Activated CD4-positive, CD25-positive, alpha-beta regulatory T cell treated with anti-CD3 and anti-CD28 coated beads, Interleukin-2, amount 50 U/mL, for 16 hours (primary cell): ENCODE measurements at places on chromosomes 12 and 14.

- DNase-seq = no peak
These were observed 612 bp downstream of the VPS37B start for GRCh38 chr12:122895320-122895703.

GRCh38 chr12:107320929-107321631, 227.7 kb upstream of the CRY1 start:
- no peak for DNase-seq

DNA sequence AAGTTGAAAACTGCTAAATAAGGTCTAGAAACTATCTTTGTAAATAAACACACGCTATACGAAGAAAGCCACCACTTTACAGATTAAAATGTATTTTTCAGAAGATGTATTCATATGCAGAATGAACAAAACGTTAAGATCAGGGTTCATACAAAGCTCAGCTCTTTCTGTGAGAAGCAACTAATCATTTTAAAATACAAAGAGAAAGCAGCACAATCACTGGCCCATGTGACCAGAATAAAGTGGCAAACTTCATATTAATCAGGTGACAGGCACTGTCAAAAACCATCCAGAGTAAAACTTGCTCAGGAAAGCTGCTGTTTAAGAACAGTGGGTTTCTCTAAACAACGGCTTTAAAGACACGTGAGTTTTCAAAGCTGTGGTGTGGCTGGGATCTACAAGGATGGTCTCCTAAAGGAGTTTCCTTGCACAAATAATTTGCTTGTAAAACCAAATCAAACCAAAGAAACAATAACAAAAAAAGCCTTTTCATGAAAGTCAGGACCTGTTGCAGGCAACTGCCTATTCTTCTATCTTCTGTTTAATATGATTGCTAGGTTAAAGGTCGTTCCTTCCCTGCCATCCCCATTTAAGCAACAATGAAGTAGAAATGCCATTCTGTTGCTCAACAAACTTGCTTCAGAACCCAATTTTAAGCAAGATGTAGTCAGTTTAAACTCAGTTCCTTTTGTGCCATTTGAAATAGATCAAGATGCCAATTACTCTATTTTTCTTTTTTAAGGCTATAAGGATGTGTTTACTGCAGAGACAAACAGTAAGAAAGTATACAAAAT, 22.3 kb downstream of the SEL1L start:
- DNase-seq = no peak

- DNase-seq = no peak
These were observed 405.0 kb upstream of the TMTC1 start for GRCh38 chr12:30188602-30189326.

DNA sequence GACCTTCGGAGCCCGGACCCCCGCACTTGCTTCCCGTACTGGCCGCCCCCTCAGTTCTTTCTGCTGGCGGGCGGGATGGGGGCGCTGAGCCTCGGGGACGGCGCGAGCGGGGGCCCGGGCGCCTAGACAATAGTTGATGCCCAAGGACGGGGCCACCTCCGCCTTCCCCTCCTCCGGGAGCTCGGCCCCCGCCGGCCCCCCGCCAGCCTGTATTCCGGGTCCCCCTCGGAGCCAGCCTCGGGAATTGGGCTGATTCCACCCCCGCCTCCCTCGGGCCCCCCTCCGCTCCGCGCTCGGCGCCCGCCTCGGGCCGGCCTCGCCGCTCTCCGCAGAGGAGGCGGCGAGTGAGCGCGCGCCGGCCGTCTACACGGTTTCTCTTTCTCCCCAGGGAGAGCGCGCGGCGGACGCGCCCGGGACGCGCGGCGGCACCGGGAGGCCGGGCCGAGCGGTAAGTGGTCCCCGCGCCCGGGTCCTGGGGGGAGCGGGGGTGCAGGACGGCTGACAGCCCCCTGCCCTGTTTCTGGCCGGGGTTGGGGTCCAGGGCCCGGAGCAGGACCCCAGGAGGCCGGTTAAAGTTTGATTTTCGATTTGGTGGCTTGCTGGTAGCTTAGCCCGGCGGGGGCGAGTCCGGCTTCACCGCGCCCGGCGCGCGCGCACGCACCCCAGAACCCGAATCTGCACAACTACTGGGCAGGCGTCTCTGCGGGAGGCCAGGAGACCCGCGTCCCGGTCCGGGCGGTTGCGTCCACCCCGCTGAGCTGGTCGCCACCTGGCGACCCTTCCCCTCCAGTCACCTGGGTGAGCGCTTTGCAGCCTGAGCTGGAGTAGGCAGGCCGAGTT, 413.7 kb downstream of the PCNX1 start:
- DNase-seq = no peak

DNA sequence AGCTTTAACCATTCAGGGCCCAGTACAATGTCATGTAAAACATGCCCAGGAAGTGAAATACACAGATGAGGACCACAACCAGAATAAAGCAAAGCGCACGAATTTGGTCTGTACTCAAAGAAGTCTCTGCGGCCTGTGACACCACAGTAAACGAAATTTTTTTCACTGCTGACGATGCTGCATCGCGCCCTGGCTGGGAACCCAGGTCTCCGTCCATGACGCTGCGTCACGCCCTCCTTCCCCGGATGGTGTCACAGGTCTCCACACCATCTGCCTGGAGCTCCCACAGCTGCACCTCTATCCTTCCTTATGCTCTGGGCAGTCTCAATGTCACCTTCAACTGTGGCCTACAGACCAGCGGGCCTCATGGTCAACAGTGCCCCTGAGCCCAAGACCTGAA, 17.8 kb downstream of the ANKLE2 start:
- no peak for DNase-seq

DNA sequence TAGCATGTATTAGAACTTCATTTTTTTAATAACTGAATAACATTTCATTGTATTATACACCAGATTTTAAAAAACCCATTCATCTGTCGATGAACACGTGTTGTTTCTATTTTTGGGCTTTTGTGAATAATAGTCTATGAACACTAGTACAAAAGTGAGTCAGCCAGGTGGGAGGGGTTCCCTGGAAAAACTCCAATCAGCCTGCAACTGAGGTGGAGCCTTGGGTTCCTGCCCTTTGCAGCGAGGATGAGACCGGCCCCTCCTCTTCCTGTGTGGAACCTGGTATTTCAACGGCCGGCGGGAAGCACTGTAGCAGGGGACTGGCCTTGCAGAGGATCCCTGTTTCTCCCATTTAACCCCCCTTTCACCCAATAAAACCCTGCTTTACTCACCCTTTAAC, 56.1 kb downstream of the LMNTD1 start:
- DNase-seq = no peak

DNA sequence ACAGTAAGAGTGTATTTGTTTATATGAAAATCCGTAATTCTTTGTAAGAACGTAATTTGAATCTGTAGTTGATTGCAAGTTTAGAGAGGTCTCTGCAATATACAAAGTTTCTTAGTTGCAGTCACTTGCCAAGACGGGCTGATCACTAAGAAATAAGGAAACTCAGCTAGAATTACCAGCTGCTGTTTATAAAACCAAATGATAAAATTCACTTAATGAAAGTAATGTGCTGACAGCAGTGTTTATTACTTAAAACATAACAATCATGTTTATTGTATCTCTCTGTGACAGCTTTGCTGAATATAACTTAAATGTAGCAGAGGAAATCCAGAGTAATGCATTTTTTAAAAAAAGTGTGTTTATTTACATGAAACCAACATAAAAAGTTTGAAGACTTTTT, 31.2 kb downstream of the SRGAP1 start:
- DNase-seq = no peak

DNA sequence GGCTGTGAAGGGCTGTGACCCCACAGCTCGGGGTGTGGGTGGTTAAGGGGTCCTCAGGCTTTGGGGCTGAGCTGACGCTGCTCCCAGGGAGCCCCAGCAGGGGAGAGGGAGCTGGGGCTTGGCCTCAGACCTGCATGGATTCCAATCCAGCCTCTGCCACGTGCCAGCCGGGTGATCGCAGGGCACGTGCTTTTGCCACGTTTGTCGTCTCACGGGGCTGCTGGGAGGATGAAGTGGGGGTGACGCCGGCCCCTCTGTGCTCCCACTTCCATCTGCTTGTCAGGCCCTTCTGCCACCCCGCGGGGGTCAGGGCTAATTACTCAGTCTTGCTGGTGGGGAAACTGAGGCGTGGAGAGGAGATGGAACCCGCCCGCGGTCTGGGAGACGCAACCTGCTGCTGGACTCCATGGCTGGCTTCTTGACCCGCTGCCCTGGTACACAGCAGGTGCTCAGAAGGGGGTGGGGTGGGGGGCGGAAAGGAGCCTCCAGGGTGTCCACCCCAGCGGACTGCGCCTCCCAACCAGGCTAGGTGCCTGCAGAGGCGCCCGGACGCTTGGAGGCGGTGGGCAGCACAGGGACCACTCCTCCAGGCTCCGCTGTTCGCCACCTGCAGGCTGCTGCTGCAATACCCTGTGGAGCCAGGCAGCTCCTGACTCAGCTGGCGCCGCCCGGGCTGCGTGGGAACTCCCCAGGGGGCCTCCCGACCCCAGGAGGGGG, 36.4 kb upstream of the PRIMA1 start:
- DNase-seq = no peak

DNA sequence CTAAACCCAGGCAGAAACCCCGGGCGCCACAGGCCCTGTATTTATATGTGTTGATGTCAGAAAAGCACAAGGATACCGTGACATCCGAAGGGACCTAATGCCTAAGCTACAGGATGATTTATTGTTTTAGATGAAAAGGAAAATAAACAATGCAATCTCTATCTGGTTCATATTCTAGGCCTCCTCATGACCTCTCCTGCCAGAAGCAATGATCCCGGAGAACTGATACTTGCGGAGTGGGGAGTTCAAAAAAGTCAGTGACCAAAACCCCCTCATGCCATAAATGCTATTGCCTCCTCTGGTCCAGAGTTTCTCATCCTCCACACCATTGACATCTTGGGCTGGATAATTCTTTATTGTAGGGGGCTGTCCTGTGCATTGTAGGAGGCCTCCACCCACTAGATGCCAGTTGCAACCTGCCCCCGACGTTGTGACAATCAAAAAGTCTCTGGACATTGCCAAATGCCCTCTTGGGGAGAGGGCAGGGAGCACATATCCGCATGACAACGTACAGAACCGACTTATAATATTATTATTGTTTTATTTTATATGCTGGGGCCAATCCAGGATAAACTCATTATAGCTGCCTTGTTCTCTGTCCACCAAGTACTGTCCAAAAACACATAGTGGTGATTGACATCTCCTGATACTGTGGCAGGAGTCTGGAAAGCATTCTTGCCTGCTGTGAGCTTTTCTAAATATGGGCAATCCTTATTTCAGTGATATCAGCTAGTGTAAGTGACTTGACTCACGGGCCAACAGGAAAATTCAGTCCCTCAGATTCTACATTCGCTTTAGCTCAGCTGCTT, 1.1 kb upstream of the CSRP2 start:
- no peak for DNase-seq
